ENCODE measurements at places on chromosomes 4 and X.

- DNase-seq: no peak
Measured at GRCh38 chr4:4456816-4457578, 70.1 kb downstream of the NSG1 start.

DNA sequence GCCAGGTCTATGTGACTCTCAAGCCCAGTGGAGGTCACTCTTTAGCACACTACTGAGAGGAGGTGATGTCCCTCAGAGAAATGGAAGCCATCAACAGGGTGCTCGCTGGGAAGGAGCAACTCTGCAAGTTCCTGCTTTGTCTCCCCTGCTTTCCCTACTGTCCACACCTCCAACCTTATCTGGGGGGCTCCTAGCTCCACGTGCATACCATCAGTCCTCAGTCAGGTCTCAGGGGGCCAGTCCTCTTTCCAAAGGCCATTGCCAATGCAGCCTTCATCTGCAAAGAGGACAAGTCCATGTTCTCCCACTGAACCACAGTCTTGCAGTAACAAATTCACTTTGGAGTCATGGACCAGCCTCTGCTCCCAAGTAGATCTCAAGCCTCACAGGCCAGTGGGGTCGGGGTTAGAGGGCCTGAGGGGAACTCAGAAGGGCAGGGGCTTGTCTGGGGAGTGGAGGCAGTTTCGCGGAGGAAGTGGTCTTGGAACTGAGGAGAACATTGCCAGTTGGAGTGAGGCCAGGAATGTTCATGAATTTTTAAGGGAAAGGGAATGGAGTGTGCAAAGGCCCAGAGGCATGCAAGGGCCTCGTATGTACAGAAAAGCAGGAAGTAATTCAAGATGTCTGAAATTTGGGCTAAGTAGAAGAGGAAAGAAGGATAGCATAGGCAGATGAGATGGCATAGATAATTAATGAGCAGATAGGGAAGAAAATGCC is 8.9 kb downstream of the RTL5 start:
- DNase-seq: no peak

- DNase-seq: no peak
Measured at GRCh38 chr4:75723163-75724065, 963 bp upstream of the USO1 start.

DNA sequence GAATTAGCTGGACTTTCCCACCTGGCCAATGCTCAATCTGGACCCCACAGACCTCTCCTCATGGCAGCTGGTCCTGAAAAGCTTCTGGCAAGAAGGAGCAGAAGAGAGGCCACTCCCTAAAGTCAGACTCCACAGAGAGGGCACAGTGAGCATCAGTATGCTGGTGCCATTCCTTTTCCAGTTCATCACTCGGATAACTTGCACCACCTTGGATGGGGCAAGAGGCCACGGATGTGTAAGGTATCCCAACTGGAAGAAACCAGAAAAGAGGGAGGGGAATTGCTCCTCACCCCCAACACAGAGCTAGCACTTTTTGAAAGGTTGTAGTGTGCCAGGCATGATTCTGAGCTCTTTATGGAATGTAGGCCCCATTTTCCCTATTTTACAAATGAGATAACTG is 85.9 kb downstream of the STK32B start:
- no peak for DNase-seq

GRCh38 chrX:20412871-20413486 is 146.3 kb upstream of the RPS6KA3 start:
- no peak for DNase-seq

DNA sequence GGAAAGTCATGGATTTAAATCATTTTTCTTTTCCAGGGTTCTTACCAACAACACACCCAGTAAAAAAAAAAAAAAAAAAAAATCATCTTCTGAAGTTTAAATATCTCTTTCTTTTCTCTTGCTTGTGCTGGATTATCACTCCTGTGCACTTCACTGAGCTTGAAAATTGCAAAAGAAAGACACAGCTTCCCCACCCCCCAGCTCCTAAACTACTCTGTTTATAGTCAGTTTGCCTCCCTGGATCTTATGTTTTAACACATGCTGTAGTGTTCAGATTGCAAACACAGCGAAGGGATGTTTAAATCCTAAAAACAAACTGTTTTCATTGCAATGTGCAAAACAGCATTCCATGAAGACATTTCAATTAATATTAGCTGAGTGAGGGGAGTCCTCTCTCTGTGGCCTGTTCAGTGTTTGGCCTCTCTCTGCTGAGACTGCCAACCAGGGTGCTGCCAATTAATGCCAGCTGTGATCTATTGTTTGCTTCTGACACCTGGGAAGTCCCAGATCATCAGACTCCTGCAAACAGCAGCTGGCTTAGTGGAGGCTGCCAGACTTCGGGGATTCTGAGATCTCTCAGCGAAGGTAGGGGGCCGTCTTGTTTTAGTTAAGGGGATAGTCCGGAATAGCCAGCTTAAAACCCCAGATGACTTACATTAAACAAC is 171.1 kb upstream of the PITX2 start:
- no peak for DNase-seq

- no peak for DNase-seq
Measured at GRCh38 chr4:153197301-153197700, 6.9 kb upstream of the TRIM2 start.

DNA sequence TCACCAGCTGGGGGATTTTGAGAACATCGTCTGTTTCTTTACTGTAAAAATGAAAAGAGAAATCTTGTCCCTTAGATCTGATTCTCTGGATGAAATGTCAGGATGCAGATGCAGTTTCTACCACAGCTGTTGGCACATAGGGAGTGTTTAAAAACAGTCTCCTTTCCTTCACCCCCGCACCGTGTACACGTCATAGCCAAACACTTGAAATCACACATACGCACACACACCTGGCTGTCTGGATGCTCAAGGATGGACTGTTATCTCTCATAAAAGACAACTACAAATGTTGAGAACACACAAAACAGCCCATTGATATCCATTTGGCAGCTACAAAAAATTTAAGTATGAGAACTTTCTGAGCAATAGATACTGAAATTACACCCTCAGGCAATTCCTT is 275.8 kb upstream of the CLNK start:
- peak; percentile 9 for DNase-seq

DNA sequence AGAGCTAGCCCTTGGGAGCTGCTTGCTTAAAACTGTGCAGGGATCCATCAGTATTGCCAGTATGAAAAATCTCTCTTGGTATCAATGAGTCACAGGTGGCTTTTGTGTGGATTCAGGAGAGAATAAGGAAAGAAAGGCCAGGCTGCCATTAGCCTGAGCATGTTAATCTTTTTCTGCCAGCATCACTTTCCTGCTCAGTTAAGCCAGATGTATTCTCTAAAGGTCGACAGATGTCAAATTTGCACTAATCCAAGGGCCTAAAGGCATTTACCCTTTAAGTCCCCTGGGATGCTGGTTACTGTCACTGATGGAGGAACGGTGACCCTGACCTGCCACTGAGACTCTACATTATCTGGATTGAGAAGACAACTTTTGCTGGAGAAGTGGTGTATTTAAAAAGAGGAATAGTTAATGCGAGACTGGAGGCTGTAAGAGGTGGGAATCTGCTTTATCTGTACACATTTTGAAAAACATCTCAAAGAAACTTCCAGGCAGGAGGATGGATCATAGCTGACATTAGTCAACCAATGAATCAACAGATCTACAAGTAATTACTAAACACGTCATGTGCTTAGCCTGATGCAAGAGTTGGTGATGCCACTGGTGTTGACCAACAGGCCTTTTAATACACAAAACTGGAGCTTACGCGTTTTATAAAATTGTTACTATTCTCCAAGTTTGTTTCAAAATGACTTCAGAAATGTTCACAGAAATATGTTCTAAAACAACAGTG is 241.4 kb upstream of the ANXA3 start:
- no peak for DNase-seq

- DNase-seq: peak; percentile 6
Measured at GRCh38 chr4:13481569-13481968, 2.6 kb downstream of the RAB28 start.

DNA sequence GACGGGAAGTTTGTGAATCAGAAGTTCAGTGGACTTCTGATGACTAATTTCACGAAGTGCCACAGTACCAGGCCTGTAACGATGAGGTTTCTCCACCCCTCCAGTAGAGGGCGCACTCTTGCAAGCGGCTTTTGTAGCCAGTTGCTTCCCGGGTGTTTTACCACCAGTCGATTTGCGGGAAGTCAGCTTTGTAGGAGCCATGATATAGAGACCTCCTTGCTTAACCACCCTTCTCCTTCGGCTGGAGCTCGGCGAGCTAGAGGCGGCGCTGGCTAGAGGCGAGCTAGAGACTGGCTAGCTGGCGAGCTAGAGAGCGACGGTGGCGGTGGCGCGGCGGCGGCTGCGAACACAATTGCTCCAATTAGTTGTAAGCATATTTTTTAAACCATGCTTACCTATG is 72.0 kb downstream of the IL1RAPL1 start:
- no peak for DNase-seq

- no peak for DNase-seq
Measured at GRCh38 chr4:16508968-16509367, 282.7 kb upstream of the TAPT1 start.

DNA sequence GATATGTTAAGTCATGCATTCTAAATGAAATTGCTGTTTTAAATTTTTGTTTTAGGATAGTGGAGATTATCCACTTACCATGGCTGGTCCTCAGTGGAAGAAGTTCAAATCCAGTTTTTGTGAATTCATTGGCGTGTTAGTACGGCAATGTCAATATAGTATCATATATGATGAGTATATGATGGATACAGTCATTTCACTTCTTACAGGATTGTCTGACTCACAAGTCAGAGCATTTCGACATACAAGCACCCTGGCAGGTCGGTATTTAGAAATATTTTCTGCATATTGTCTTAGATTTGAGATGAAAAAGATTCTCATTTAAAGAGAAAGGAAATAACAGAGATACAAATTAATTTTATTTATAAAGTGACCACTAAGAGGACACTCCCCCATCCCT is 83.6 kb downstream of the STAG2 start:
- DNase-seq: no peak

GRCh38 chrX:31117266-31117665 is 45.4 kb upstream of the FTHL17 start:
- DNase-seq: no peak

DNA sequence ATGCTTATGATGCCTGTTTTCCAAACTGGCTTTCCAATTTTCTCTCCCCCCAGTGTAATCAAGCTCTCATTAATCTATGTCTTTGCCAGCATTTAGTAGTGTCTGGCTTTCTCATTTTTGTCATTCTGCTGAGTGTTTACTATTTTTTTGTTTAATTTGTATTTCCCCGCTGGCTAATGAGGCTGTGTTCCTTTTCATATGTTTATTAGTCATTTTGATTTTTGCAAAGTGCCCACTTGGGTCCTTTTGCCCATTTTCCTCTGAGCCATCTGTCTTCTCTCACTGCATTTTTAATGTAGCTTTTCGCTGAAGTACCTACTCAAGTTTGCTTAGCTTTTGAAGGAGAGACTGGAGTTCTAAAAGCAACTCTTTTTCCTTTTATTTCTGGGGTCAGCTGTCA is 14.7 kb downstream of the DCK start:
- DNase-seq: no peak

DNA sequence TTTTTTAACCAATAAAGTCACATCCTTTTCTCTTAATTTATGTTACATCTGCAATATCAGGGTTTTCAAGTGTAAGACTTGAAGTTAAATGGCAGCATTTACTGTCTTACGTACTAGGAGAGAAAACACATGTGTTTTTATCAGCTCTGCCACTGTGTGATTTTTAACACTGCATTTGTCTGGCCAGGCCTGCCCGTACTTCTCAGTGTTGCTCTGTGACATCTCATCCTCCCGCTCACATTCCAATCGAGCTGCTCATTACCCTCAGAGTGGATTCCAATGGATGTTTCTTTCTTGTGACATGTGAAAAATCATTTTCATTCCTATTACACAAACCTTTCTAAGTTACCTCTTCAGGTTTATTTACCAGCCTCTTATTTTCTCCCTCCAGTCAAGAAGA is 420.3 kb downstream of the FAT4 start:
- peak; percentile 28 for DNase-seq

GRCh38 chr4:185811509-185812364 is at the start of gene SORBS2:
Gene SORBS2, minus strand, starts transcription at chr4:185812194. Its CDS starts 121,623 bp downstream, at chr4:185690571.
- DNase-seq: peak; percentile 95

DNA sequence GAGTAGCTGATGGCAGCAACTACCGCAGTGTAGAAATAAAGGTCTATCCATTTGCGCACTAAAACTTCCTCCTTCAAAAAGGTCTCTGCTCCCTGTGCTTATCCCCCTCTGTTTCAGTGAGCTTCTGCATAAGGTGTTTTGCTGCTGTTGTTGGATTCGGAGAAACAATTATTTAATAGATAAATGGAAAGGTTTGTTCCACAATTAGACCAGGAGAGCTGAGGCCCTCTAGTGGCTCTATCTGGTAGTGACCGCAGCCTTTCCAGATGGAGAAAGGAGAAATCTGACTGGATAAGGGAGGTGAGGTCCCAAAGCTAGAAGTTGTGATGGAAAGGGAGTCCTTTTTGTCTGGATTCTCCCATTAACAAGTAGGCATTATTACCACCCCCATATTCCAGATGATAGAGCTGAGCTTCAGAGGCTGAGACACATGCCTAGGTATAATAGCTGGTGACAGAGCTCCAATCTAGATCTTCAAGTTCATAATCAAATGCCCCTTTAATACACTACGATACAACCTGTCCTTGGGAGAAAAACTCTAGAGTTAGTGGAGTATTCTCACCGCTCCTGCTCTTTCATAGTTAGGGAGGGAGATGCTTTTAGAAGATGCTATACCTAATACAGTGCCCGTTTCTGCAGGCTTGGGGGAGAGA is 5.1 kb upstream of the GABRQ start:
- peak; percentile 84 for DNase-seq

GRCh38 chr4:89737888-89738287 is 99.1 kb downstream of the SNCA start:
- no peak for DNase-seq

GRCh38 chr4:4735870-4736269 is 123.6 kb upstream of the MSX1 start:
- DNase-seq: no peak

DNA sequence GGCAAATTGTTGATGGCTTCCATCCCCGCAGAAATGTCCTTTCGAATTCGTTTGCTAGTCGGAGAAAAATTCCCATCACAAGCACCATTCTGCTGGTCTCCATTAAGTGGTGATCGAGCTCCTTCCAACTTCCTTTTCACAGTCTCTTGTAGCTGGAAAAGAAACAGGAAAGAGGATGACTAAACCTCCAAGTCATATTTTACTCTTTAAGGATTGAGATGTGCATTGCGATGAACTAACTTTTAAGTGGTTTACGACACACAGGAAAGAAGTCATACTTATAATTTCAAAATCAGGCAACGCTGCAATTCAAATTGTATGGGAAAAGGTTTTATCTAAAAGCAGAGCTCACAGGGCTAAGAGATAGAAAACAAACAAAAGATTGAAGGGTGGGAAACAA is 225.2 kb downstream of the MGST2 start:
- no peak for DNase-seq

GRCh38 chr4:76637712-76638361 is 202.8 kb downstream of the SHROOM3 start:
- no peak for DNase-seq

DNA sequence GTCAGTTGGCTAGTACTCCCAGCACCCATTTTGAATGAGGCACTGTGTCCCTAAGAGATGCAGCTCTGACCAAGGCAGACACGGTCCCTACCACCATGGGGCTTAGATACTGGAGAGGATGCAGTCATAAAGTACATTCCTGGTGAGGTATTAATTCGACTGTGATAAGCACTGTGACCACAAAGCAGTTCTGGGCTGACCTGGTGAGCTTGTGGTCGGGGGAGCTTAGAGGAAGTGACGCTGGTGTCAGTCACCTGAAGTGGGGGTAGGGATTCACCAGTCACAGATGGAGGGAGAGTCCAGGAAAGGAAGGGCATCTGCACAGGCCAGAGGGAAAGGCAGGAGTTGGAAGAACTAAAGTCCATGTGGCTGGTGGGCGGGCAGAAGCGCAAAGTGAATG is 15.8 kb upstream of the CLTRN start:
- no peak for DNase-seq

- no peak for DNase-seq
Measured at GRCh38 chr4:2332976-2333319, 71.0 kb upstream of the MXD4 start.

All from brain (organoid and tissue), 16 donors.